ENCODE measurements at places on chromosomes 3 and 15. TPM values are rescaled to one million over a fixed set of nuclear protein-coding genes. Genes with fewer than 3 reads are reported as not detected.

RTP3 gene
- not detected for total RNA-seq

DNA sequence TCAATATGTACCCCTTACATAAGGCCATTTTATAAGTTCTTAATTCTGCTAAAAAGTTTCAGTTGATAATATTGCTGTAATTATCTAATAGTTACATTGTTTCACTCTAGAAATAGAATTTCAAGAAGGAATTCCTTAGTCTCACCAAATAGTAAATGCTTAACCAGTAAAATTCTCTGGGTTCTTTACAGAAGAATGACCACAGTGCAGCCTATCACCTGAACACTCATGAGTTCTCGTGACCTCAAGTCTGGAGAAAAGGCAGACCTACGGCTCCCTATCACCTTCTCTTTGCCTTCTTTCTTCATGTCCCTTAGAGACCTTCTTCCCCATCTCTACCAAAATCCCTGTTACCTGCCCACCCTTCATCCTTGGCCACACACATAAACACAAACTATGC, 30.9 kb downstream of the CCDC191 start:
- peaks cover 2% of the 10 kb centered on the region for H3K4me1 ChIP-seq
- no peaks in the 10 kb centered on the region for H3K36me3 ChIP-seq
- no peak overlapping the region for H3K4me3 ChIP-seq
- H3K27me3 ChIP-seq, result no peaks in the 10 kb centered on the region
- DNase-seq, result no peak

DNA sequence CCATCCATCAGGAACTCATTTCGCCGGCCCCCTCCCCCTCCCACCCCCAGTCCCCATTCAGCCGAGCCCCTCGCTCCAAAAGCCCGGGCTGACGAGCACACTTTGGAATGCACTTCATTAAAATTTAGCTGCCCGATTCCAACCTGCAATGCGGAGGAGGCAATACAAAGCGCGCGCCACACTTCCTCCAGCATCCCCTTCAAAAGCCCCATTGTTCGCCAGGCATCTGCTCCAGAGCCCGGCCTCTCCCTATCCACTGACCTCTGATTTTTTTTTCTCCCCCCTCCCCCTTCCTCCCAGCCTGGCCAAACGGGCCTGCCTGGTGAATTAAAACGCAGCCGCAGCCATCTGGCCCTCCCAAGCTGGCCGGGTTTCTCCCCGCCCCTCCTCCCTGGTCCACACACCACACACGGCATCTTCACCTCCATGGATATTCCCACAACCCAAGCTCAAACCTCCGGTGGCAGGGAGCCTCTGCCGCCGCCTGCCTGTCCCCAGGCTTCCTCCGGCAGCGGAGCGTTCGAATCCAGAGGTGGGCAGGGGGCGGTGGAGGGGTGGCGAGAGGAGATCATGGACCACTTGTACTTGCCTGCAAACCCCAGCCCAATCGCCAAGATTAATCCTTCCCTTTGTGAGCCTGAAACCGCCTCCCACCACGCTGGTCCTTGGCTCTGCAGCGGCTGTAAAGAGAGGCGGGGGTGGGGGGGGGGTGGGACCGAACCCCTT, 441.3 kb downstream of the MAGI1 start:
- H3K4me3 ChIP-seq, result no peak overlapping the region
- no peak for DNase-seq
- no peaks in the 10 kb centered on the region for H3K36me3 ChIP-seq
- H3K4me1 ChIP-seq, result no peaks in the 10 kb centered on the region
- H3K27ac ChIP-seq, result no peak overlapping the region

CFAP161 gene
- not detected for total RNA-seq

DNA sequence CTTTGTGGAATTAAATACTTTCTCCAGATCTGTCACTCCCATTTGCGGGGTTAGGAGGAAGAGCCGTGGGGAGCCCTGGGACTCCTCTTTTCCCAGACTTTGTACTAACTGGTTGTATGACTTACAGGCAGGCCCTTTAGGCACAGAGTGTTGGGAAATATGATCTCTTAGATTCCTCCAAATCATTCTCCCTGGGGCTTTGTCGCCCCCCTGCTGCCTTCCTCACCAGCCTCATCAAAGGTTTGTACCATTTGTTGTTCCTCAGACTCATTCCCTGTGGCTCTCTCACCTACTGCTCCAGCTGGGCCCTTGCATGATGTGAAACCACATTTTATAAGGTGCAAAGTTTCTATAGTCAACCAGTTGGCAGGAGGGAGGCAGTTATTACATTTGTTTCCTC, 56.4 kb downstream of the CRYGS start:
- H3K4me1 ChIP-seq, result no peaks in the 10 kb centered on the region
- no peak overlapping the region for H3K4me3 ChIP-seq
- peaks cover 22% of the 10 kb centered on the region for H3K27me3 ChIP-seq

DNA sequence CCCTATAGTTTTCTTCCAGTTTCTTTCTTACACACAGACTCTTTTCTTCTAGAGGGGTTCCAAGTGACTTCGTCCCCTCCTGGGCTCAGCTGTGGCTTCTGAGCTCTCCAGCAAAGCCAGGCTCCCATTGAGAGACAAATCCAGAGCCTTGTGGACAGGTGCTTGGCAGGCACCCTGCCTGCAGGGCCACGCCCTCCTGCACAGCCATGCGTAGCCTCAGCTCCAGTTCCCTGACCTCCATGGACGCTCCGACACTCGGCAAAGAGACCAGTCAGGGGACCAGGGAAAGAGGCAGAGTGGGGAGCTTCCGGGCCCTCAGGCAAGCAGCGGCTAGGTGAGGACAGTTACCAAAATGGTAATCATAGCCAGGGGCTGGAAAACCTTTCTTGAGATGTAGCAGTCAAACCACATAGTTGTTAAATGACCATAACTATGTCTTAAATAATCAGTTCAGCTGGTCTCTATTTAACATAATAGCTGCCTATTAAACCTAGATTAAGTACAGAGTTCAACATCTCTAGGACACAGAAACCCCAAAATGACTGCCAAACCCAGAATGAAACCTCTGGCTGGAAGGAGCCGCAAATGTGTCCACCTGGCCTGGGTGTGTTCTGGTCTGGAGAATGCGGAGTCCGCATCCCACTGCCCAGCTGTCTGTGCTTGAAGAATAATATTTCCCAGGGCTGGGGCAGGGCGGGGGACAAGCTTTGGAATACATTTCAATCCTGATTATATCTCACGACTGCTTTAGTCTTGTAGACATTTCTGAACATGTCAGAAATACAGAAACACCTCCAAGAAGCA, 69.3 kb upstream of the RGMA start:
- no peak for DNase-seq
- H3K36me3 ChIP-seq, result no peaks in the 10 kb centered on the region
- no peak overlapping the region for H3K27ac ChIP-seq
- H3K4me1 ChIP-seq, result peaks cover 4% of the 10 kb centered on the region
- peaks cover under 1% of the 10 kb centered on the region for H3K27me3 ChIP-seq
- no peak overlapping the region for H3K4me3 ChIP-seq

NOX5 gene
- total RNA-seq, result not detected

DNA sequence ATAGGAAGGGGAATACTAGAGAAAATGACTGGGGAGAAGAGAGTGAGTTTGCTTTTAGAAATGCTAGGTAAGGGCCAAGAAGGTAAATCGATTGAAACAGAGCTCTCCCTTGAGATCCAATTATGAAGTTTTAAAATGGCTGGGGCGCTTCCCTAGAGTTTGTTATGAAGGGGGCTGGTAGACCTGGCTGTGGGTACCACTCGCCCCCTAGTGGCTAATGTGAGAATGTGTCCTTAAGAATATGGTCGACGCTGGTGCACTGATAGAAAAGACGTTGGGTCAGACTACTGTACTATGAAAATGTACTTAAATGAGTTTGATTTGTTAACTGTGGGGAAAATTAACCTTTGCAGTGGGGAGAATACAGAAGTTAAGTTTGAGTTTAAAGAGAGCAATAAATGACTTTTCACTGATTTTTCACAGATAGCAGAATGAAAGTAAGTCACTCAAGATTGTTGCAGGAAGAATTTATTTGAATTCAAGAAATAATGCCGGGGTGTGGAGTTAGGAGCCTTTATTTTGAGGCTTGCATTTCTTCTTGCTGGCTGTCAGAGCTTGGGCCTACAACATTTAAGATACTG, 9.2 kb downstream of the TMPRSS7 start:
- no peaks in the 10 kb centered on the region for H3K27me3 ChIP-seq
- H3K36me3 ChIP-seq, result no peaks in the 10 kb centered on the region
- peak; percentile 66 for DNase-seq
- peaks cover 5% of the 10 kb centered on the region for H3K4me1 ChIP-seq
- H3K27ac ChIP-seq, result no peak overlapping the region
- H3K4me3 ChIP-seq, result no peak overlapping the region

TEX9 gene
- total RNA-seq, result 0.76 TPM
